ENCODE measurements at places on chromosomes 1 and 21.
A peak's percentile ranks its signal among the peaks of the same experiment; 100 is the strongest.

- DNase-seq = no peak
Observed at GRCh38 chr1:150429805-150430204, 57.4 kb upstream of the TARS2 start.

DNA sequence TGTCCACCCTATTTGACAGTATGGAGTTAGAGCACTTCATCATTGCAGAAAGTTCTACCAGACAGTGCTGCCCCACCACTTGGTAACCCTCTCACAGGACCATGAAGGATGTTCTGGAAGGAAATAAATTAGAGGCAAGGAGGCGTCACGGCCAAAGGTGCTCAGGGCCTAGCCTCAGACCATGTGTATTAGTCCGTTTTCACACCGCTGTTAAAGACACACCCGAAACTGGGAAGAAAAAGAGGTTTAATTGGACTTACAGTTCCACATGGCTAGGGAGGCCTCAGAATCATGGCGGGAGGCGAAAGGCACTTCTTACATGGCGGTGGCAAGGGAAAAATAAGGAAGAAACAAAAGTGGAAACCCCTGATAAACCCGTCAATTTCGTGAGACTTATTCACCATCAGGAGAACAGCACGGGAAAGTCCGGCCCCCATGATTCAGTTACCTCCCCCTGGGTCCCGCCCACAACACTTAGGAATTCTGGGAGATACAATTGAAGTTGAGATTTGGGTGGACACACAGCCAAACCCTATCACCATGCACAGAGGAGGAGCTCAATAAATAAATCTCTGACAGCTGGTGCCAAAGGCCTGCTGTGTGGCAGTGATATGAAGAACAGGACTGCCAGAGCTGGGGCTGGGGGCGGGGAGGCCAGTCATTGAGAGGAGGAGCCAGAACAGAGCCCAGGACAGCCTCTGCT lies 75.8 kb downstream of the FHAD1 start:
- no peak for DNase-seq

DNA sequence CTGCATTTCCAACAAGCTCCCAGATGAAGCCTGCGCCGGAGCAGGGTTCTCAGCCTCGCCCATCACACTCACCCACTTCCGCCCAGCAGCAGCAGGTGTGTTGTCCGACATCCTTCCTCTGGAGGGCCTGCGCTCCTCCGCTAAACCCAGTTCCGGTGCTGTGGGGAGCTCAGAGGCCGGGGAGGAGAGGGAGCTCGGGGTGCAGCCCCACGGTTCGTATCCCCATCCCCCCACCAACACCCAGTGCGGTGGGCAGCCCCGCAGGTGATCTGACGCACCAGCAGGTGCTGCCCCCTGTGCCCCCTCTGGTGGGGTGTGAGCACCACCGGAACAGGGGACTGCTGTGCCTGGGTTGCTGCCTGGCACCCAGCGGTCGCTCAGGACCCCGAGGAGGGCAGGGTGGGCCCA lies 3.4 kb upstream of the PEX10 start:
- DNase-seq = no peak

- DNase-seq = no peak
Observed at GRCh38 chr1:24775916-24776315, 30.7 kb downstream of the CLIC4 start.

DNA sequence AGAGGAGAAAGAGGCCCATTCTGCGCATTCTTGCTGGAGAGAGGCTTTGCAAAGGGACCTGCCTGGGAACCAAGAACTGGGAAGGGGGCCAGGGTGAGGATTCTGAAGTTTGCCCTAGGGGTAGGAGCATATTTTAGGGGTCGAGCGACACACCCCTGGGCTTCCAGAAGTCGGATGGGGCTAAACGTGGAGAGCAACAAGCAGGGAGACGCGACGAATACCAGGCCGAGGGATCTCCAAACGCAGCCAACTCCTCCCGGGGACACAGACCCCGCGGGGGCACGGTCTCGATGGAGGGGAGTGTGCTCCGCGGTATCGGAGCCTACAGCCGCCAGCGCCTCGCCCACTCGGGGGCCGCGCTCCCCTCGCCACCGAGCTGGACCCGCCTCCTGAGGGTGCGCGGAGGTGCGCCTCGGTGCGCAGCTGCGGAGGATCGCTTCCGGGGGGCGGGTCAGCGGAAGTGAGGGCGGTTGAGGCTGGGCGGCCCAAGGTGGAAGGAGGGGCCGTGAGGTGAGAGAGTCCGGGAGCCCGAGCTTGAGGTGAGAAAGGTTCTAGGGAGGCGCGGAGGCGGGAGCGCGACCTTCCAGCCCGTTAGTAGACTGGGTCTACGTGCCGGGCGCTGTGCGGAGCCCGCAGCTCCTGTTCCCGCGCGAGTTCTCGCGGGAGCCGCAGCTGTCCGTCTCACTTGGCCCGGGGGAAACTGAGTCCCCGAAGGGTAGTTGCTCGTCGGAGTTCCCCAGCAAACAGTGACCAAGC lies at the start of gene MTFR1L:
TSS of gene MTFR1L (plus strand) at position 464 of the 756 bp plus-strand sequence. CDS start 3,151 bp downstream, outside the sequence.
- peak; percentile 72 for DNase-seq

- no peak for DNase-seq
Observed at GRCh38 chr1:68328490-68328889, 96.2 kb upstream of the WLS start.

GRCh38 chr1:215647738-215648137 lies 80.6 kb downstream of the KCTD3 start:
- DNase-seq = no peak

DNA sequence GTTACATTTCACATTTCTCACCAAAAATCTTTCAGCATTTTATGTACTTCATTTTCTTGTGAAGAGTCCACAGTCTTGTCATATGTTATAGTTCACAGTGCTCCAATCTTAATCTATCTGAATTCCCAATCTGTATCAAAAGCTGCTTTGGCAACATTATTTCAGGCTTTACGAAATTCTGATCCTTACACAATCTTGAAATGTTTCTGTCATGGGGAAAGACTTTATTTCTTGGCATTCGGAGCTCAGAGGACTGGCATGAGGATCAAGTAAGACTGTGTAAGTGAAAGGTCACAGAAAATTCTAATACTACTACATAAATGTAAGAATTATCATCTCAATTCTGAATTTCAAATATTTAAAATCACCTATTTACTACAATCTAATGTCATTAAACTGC lies 2.0 kb downstream of the USP33 start:
- DNase-seq = no peak

DNA sequence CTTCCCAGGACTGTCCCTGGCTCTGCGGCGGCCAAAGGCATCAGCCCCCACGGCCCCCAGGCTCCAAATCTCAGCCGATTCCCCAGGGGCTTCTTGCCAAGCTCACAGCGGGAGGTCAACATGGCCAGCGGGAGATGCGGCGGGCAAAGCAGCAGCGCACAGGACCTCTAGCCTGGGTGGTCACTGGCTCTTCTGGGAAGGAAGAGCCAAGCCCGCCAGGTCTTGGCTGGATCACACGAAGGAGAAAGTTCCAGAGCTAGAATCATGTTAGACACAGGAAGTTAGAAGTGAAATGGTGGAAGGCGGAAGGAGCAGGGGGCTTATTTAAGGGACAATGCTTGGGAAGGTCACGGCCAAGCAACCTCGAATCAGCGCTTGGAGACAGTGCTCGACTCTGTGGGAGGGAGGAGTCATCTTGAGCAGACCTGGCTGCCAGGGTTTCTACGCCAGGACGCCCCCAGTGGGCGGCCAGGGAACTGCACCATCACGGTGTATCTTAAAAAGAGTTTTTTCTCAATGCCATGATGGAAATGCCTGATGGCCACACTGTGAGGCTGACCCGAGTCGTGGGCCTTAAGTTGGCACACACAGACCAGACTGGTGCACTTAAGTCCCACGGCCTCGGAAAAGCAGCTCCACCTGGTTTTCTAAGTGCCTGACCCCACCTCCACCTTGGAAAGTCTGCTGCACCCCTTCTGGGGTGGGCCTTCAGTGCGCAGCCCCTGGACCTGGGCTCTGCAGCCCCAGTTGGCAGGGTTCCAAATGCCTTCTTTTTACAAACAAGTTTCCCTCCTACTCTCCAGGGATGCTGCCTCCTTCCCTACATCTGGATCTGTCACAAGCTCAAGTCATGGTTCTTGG lies 29.3 kb downstream of the SLC66A1 start:
- peak; percentile 15 for DNase-seq

GRCh38 chr1:119968601-119969000 lies 72.3 kb upstream of the ADAM30 start:
- DNase-seq = no peak

DNA sequence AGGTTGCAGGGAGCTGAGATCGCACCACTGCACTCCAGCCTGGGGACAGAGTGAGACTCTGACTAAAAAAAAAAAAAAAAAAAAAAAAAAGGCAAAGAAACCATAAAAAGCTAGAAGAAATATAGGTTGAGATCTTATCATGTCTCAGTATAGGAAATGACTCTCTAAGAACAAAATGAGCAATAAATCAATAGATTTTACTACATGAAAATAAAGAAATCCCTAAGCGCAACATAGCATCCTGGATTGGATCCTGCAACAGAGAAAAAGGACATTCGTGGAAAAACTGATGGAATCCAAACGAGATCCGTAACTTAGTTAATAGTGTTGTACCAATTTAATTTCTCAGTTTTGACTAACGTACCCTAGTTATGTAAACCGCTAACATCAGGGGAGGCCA lies 35.3 kb downstream of the SLC1A7 start:
- DNase-seq = no peak

- no peak for DNase-seq
Observed at GRCh38 chr1:26124418-26125331, 13.1 kb downstream of the PDIK1L start.

- DNase-seq = no peak
Observed at GRCh38 chr1:153231785-153232184, 14.4 kb downstream of the PRR9 start.

- no peak for DNase-seq
Observed at GRCh38 chr1:234530672-234531071, 51.7 kb upstream of the TARBP1 start.

DNA sequence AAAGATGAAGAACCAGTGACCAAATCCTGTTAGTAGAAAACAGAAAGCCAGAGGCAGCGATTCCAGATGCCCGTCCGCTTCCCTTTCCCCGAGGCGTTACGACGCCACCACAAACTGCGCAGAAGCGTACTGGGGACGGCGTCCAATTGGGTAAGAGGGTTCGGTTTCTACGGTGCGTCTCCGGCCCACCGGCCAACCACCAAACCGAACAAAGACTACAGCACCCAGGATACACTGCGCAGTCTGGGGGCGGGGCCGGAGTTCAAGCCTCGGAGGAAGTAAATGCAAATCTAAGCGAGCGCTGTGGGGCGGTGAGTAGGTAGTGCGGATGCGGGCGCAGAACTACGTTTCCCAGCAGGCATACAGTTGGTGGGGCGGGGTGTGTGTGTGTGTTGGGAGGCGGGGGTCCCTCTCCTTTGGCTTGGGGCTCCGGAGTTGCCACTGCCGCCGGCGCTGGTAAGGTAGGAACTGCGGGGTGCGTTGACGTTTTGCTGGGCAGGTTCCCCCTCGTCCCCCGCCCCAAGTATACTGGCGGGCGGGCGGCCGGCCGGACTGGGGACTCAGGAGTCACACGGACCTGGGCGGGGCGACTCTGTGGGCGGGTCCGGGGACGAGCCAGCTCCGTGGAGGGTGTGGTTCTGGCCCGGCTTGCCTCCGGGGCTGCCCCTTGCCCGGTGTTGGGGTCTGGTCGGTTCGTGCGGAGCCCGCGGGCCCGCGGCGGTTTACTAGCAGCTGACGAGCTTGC lies at the start of the genes SWT1 and TRMT1L:
TSS of gene SWT1 (plus strand) at position 314 of the 745 bp plus-strand sequence. CDS start 3,675 bp downstream, outside the sequence.
TSS of gene TRMT1L (minus strand) at position 100 of the 745 bp plus-strand sequence. CDS start 241 bp downstream, outside the sequence.
- peak; percentile 99 for DNase-seq

GRCh38 chr1:23645338-23645737 lies 46.3 kb upstream of the RPL11 start:
- no peak for DNase-seq

GRCh38 chr1:173332026-173332425 lies 124.9 kb upstream of the TNFSF4 start:
- DNase-seq = no peak

DNA sequence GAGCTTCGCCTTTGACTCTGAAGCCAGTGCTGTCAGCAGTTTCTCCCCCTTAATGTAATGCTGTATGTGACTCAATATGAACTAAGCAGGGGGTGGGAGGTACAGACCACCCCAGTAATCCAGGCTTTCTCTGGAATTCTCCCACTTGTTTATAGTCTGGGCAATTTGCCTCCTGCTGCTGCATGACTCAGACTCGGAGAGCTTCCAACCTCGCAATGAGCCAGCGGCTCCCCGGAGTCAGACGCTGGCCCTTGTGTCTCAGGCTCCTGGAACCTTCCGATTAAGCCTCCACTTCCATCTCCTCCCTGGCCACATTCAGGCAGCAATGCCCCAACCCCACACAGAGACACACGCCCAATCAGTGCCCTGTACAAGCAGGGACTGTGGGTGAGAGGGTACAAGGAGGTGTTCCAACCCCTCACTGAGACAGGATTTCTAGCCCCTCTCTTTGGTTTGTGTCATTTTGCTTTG lies 471.7 kb upstream of the VAMP3 start:
- no peak for DNase-seq

DNA sequence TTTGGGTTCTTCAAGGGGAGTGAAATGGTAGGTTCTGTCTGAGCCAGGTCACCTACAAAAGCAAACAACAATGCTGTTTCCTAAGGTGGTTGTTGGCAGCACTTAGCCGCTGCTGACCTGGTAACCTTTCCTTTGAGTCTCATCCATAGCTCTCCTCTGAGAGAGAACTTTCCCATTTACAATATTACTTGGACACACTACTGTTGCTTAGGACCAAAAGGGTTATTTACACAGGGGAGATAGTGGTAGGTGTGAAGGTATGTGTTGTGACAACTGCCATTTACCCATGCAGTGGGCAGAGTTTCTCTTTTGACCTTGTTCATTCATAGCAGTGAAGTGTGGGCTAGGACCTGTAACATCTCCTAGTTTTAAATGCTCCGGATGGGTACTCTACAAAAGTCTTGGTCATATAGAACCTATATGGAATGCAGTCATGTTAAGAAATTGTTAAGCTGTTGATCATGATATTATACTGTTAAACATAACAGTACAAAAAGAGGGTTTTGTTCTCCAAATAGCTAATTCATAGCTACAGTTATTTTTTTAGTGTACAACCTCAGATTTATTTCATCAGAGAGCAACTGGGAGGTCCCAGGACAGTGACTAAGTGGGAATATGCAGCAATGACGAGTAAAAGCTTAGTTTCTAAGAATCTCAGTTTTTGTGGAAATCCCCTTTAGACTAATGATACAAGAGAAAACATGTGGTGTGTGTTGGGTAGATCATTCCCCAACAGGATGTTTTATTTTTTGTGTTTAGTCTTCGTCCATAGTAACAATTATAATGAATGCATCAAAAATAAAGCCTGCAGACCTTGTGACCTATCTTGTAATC lies 219.7 kb downstream of the NFIA start:
- no peak for DNase-seq

All from cerebellar nuclear complex (tissue), 1 donor.